SHP77 treated with DMSO at 0.1 percent for 48 hours (cell line): ENCODE measurements at places on chromosomes 1 and 21.
A peak's percentile ranks its signal among the peaks of the same experiment; 100 is the strongest.

DNA sequence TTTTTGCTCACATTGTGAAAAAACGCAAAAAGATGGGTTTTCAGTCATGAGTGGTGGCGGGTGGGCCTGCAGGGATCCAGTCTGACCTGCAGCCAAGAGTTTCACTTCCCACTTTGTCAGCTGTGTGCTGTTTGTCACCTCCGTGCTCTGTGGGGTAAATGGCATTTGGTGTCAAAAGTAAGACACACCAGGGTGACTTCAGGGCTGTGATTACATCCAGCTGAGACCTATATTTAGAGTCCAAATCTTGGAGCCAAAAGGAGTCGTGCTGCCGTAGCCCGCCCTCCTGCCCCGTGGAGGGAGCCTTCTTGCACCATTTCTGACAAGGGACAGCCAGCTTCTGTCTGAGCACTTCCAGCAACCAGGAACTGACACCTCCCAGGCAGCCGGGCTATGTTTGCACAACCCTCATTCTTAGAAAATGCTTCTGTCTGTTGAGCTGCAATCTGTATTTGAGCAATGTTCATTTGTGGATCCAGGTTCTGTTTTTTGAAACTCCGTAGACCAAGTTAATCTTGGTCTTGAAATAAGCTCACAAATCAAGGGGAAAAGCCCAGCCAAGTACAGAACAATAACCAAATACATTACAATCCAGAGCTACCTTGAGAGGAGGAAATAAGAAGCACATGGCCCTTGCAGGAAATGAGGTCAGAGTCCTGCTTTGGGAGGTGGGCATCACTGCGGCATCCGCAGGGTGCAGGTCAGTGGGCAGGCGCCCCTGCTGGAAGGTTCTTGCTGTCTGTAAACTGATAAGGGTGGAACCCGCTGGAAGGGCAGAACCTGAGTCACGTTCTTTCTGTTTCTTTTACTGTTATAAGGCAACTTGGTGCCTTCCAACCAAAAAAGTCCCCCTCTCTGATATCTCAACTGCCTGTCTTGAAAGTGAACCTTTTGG, 14.4 kb downstream of the ABCG1 start:
- DNase-seq = peak; percentile 80

DNA sequence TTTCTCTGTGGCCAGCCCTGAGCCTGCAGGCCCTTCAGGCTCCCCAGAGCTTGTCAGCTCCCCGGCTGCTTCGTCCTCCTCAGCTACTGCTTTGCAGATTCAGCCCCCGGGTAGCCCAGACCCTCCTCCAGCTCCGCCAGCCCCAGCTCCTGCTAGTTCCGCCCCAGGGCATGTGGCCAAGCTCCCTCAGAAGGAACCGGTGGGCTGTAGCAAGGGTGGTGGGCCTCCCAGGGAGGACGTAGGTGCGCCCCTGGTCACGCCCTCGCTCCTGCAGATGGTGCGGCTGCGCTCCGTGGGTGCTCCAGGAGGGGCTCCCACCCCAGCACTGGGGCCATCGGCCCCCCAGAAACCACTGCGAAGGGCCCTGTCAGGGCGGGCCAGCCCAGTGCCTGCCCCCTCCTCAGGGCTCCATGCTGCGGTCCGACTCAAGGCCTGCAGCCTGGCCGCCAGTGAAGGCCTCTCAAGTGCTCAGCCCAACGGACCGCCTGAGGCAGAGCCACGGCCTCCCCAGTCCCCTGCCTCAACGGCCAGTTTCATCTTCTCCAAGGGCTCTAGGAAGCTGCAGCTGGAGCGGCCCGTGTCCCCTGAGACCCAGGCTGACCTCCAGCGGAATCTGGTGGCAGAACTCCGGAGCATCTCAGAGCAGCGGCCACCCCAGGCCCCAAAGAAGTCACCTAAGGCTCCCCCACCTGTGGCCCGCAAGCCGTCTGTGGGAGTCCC, 45.4 kb downstream of the YARS1 start:
- DNase-seq = no peak

GRCh38 chr1:35506960-35507912, 50.0 kb downstream of the KIAA0319L start:
- no peak for DNase-seq

DNA sequence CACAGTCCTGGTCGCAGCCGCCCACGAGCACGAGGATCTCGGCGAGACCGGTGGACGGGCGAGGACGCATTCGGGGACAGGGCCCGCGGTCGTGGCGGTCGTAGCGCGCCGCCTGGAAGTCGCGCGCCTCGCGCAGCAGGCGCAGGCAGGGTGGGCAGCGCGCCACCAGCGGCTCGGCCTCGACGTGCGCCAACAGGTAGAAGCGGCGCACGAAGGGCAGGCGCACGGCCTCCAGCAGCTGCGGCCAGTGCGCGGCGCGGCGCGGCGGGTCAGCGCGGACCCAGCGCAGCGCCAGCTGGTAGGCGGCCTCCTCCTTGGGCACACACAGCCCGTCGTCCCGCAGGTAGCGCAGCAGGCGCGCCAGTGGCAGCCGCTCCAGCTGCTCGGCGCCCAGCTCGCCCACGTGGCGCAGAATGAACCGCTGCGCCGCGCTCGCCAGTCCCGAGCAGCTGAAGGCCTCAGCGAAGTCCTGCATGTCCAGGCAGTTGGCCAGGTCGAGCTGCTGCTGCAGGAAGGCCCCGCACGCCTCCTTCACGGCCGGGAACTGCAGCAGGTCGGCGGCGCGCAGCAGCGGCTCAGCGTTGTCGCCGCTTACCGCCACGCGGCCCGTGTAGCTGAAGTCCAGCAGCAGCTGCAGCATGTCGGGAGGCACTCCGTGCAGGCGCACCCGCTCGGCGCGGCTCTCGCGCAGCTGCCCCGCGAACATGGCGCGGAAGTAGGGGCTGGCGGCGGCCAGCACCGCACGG, 573 bp downstream of the KLHL21 start:
- no peak for DNase-seq

DNA sequence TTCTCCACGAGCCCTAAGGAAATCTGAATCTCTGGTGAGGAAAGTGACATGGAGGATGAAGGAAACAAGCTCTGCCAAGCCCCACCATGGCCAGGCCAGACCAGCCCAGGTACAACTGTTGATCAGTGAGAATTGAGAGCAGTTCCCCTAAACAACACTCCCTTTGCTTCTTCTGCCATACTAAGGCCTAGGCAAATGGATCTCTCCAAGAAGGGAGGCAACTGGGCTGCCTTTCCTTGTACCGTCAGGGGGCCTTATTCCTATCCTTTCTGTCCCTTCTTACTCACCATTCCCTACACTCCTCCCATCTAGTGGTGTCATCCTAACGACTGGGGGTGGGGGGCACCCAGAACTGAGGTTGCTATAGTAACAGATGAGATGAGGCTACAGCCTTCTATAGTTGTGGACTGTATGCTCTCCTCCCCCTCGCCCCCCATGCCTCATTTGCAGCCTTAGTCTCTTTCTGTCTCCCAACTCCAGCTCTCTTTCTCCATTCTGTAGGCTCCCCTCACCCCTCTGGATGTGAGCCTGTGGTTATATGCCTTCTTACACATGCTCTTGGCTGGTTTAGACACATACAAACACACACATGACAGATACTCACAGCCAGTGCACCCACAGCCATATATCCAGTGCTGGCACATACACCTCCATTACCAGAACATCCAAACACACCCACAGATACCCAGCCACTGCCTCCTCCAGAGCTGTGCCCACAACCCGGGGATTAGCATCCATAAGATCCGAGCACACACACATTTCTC, 3.6 kb downstream of the PEA15 start:
- no peak for DNase-seq

DNA sequence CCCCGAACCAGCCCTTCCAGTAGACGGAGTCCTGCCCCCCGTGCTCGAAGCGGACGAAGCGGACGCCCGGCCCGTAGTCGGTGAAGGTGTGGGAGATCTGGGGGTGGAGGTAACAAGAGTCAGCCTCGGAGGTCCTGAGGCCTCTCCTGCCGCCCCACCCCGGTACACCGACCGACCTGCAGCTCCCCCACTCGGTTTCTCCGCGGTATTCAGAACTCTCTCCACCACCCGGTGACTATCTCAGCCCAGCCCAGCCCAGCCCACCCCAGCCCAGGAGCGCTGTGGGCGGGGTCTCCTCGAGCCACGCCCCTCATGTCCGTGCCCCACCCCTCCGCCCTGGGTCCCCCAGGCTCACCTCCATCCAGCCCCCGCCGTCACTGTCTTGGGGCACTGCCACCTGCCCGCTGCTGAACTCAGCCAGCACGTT, 5.5 kb downstream of the FBXO2 start:
- no peak for DNase-seq

DNA sequence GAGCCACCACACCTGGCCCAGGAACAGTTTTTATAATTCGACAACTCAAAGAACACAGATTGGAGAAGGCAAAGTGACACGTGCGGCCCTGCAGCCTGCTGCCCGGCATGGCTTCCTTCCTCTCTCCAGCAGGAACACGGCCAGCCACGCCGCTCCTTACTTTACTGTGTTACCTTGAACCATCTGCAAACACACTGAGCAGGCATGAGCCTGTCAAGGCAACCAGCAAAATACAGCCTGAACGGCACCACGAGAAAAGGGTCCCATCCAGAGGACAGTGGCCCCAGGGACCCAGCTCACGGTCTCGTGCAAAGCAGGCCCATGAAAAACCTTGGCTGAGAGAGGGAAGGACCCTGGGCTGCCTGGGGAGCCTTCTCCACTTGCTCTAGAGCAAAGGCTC, 38.8 kb downstream of the NPHP4 start:
- DNase-seq = no peak

GRCh38 chr1:117413412-117413811, 46.2 kb downstream of the MAN1A2 start:
- DNase-seq = no peak

DNA sequence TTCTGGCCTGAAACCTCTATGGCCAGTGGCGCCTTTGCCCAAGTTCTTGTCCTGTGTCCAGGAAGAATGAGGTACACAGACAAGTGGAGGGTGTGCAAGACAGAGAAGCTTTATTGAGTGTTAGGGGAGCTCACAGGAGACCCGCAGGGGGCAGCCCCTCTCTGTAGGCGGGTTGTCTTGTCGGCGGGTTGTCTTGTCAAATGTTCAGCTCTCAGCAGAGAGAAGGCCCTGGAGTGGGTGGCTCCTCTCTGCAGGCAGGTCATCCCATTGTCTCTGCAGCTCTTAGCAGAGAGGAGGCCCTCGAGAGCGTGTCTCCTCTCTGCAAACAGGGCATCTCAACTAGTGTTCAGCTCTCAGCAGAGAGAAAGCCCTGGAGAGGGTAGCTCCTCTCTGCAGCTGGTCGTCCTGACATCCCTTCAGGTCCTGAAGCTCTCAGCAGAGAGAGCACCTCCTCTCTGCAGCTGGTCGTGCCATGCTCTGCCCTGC, 11.0 kb downstream of the COL6A2 start:
- DNase-seq = no peak

DNA sequence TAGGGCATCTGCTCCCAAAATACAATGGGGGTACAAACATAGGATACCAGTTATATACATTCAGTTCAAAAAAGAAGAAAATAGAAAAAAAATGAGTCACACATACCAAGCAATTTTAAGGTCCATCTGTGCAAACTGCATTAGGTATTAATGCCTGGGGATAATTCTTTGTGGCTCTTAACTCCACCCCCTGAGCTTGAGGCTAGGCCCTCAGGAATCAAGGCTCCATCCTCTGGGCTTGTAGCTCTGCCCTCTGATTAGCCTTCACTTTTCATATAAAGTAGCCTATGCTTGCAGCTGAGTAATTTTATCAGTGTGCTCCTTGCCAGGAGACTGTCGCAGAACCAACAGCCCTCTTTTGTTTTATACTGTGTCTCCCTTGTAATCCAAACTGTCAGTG, 69.9 kb upstream of the BACE2 start:
- DNase-seq = no peak

DNA sequence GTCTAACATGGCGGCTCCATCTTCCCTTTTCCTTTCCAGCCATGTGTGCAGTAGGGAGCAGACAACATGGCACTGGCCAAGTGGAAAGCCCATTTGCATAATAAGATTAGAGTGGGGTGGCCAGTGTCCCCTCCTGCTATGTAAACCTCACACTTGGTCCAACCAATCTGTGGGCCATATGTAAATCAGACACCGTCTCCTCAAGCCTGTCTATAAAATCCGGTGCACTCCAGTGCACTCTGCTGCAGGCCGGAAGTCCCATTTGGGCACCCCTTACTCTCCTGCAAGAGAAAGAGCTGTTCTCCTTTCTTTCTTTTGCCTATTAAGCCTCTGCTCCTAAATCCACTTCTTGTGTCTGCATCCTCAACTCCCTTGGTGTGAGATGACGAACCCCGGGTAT, 44.1 kb downstream of the OLFML3 start:
- no peak for DNase-seq

GRCh38 chr1:119374208-119374874, 5.8 kb downstream of the HAO2 start:
- no peak for DNase-seq

- DNase-seq = no peak
These were observed 74.8 kb upstream of the HAO2 start for GRCh38 chr1:119293797-119294196.

DNA sequence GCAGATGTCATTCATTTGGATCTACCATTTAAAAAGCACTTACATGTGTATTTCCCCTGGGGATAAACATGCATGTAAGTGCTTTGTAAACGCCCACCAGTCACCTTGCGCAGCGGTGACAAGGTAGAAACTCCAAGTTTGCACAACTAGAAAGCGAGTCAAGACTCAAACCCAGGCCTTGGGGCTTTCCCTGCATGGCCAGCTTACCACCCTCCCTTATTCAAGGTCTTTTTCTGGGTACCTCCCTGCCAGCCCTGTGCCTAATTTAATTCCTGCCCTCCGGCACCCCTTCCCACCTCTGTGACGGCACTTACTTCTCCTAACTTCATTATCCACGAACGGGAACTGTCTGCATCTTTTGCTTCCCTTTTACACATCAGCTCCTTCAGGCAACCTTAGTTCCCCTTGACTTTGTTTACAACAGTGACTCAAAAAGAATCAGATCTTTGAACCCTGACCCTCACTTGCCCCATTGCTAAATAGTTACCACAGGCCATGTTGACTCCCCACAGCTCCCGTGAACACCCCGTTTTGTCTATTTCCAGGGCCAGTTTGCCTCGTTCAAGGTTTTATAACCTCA, 138.3 kb upstream of the ETS2 start:
- DNase-seq = no peak

DNA sequence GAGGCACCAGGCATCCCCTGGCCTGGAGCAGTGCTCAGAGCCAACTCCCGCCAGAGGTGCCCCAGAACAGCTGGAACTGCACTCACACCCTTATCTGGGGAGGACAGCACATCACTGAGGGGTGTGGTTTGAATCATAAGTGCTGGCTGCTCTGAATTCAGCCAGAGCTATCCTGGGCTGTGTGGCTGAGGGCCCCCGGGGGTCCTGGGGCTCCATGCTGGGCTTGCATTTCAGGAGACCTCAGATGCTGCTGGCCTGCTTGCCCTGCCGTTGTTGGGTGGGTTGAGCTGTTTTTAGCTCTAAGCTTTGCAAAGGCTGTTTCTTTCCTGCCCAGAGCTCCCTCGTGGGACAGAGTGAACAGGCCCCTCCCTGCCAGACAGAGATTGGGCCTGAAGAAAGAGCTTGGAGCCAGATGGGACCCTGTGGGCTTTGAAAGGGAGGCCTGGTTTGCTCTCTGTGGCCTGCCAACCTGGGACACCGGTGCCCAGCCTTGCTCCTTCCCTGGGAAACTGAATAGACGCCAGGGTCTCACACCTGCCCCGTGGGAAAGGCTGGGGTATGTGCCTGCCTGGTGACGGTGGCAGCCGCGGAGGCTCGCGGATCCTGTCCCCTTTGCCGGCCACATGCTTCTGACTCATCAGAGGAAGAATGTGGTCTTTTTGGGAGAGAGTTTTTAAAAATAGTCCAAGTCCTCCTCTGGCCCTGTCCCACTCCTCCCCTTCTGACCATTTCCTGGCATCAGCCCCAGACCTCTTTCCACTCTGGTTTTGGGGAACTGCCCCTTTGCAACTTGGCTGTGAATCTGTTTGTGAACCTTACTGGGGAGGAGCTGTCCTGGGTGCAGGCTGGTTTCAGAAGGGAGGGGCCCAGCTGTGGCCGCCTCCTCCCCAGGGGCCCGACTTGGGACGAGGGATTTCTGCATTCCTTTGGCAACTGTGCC, 30.0 kb downstream of the ARHGEF10L start:
- no peak for DNase-seq
